ENCODE measurements at places on chromosomes 5 and 9. TPM values are rescaled to one million over a fixed set of nuclear protein-coding genes. Genes with fewer than 3 reads are reported as not detected.

Gene CARD9
- total RNA-seq = 2.8 TPM

DNA sequence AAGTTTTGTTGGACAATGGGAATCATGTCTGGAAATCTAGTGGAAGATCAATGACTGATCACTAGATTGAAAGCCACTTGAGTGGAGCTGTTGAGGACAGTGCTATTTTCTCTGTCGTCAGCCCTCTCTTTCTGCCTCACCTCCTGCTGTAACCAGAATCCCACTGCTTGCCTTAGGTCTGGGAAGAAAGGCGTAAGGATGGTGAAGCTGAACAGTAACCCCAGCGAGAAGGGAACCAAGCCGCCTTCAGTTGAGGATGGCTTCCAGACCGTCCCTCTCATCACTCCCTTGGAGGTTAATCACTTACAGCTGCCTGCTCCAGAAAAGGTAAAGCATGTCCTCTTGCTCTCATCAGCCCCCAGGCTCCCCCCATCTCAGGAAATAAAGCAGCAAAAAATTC lies 1.1 kb downstream of the NSG2 start:
- no peak for DNase-seq
- no peak overlapping the region for H3K27ac ChIP-seq
- H3K4me3 ChIP-seq = no peak overlapping the region
- H3K36me3 ChIP-seq = no peaks in the 10 kb centered on the region
- H3K27me3 ChIP-seq = no peaks in the 10 kb centered on the region

GRCh38 chr5:141637123-141637766 lies 448 bp downstream of the RELL2 start:
- H3K36me3 ChIP-seq = peaks cover 25% of the 10 kb centered on the region
- peak; percentile 56 for DNase-seq
- H3K27ac ChIP-seq = peak overlapping the region; percentile 58
- H3K4me3 ChIP-seq = peak overlapping the region; percentile 81
- H3K27me3 ChIP-seq = peaks cover 3% of the 10 kb centered on the region

DNA sequence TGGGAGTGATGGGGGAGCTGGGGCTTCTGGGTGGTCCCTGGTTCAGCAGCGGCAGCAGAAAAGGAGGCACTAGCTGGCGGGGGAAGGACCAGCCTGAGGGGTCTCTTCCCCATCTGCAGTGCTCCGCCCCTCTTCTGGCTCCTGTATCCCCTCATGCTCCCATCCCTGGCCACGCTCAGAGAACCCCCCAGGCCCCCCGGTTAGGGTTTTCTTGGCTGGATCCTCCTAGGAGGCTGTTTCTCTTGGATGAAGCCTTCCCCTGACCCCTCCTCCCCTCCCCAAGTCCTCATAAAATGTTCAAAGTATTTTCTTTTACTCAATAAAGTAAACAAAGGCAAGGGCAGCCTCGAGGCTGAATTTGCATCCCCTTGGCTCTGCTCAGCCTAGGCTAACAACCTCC lies 60.8 kb downstream of the FGF18 start:
- H3K27ac ChIP-seq = no peak overlapping the region
- H3K27me3 ChIP-seq = no peaks in the 10 kb centered on the region
- no peak overlapping the region for H3K4me3 ChIP-seq
- no peaks in the 10 kb centered on the region for H3K36me3 ChIP-seq
- no peaks in the 10 kb centered on the region for H3K4me1 ChIP-seq

DNA sequence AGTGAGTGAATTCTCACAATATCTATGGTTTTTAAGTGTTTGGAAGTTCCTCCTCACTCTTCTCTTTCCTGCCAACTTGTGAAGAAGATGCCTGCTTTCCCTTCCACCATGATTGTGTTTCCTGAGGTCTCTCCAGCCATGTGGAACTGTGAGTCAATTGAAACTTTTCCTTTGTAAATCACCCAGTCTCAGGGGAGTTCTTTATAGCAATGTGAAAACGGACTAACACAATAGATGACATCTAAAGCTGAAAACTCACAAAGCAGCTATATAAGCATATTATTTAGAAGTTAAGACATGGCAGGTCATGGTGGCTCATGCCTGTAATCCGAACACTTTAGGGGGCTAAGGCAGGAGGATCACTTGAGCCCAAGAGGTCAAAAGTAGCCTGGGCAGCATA lies 130.2 kb downstream of the ARRDC3 start:
- no peak overlapping the region for H3K27ac ChIP-seq
- H3K4me1 ChIP-seq = no peaks in the 10 kb centered on the region
- H3K27me3 ChIP-seq = no peaks in the 10 kb centered on the region
- H3K4me3 ChIP-seq = no peak overlapping the region

Gene ZNF618
- total RNA-seq = 1.8 TPM

- H3K36me3 ChIP-seq = no peaks in the 10 kb centered on the region
- H3K4me1 ChIP-seq = no peaks in the 10 kb centered on the region
- no peaks in the 10 kb centered on the region for H3K27me3 ChIP-seq
- no peak overlapping the region for H3K4me3 ChIP-seq
- H3K27ac ChIP-seq = no peak overlapping the region
- DNase-seq = no peak
Measured at GRCh38 chr5:101327816-101328215, 424.7 kb upstream of the ST8SIA4 start.

DNA sequence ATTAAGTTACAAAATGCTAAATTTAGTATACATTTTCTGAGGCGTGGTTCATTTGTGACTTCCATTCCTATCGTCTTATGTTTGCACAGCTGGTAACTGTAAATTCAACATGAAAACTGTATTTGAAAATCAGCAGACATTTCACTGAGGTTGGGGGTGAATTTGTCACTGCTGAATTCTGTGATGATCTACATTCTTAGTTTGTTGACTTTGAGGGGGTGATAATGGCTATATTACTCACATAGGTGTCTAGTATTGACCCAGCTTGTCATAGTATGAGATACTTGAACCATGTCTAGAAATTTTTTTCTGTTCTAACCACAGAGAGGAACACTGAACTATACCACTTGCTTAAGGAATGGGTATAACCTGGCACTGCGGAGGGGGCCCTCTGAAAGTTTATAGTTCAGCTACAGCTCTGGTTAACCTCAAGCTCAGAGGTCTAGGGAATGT lies 313.3 kb downstream of the PIK3R1 start:
- H3K27ac ChIP-seq = no peak overlapping the region
- no peaks in the 10 kb centered on the region for H3K27me3 ChIP-seq
- no peak overlapping the region for H3K4me3 ChIP-seq

Gene TTC1
- 63.7 TPM for total RNA-seq

GRCh38 chr9:134784577-134785305 lies 95.9 kb upstream of the FCN2 start:
- no peak for DNase-seq
- H3K4me1 ChIP-seq = peaks cover 18% of the 10 kb centered on the region
- no peak overlapping the region for H3K27ac ChIP-seq
- no peaks in the 10 kb centered on the region for H3K36me3 ChIP-seq

DNA sequence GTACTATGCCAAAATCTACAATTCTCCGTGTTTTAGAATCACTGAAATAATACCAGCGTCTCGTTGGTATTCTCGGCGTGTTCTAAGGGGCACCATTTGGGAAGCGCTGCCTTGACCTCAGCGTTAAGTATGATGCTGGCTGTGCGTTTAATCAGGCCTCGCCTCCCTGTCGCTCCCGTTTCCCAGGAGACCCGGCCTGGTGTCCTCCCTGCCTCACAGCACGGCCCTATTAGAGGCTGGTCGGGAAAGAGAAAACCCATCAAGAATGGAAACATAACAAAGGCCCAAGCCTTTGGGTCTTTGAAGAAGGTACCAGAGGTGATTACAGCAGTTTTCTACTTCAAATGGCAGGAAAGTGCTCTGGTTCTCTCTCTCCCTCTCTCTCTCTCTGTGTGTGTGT lies 30.0 kb downstream of the GFPT2 start:
- H3K27ac ChIP-seq = no peak overlapping the region
- no peak for DNase-seq
- H3K4me3 ChIP-seq = no peak overlapping the region
- H3K36me3 ChIP-seq = no peaks in the 10 kb centered on the region

DNA sequence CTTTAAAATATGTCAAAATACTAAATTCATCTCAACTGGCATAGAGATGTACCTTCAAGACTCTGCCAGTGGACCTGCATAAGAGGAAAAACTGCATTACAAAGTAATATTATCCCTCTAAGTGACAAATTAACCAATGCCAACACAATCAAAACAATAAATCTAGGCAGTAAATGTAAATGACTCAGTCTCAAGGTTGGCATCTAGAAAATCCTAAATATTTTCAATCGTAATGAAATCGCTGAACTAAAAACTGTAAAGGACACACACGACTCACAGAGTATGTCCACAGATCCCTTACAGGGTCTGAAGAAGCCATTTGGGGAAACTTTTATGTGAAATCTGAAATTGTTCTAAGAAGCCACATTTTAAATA lies 31.2 kb downstream of the ERMP1 start:
- peaks cover 15% of the 10 kb centered on the region for H3K4me1 ChIP-seq
- DNase-seq = no peak
- no peak overlapping the region for H3K4me3 ChIP-seq
- H3K27ac ChIP-seq = peak overlapping the region; percentile 97
- no peaks in the 10 kb centered on the region for H3K27me3 ChIP-seq
- H3K36me3 ChIP-seq = peaks cover 8% of the 10 kb centered on the region

Gene DUSP1
- total RNA-seq = 54.1 TPM

DNA sequence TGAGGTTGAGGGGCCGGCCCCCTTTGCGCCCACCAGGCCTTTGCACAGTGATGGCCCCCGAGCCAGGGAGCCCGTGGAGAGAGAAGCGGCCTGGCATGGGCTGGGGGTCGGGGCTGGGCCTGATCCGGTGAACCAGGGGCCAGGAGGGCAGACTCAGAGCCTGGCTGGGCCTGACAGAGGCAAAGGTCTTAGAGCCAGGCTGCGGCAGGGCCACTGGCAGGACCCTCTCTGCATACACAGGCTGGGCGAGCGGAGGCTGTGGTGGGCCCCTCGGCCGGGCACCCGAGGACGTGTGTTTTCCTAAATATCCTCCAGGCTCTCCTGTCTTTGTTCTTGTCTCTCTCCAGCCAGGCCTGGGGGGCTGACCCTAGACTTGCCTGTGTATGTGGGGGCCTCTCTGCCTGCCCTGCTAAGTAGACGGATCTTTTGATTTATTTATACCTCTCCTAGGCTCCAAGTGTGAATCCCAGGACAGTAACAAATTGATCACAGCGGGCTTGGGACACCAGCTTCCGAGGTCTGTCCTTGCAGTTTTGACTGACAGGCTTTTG lies 933 bp downstream of the NEK6 start:
- no peaks in the 10 kb centered on the region for H3K36me3 ChIP-seq
- DNase-seq = no peak
- peak overlapping the region; percentile 70 for H3K27ac ChIP-seq

DNA sequence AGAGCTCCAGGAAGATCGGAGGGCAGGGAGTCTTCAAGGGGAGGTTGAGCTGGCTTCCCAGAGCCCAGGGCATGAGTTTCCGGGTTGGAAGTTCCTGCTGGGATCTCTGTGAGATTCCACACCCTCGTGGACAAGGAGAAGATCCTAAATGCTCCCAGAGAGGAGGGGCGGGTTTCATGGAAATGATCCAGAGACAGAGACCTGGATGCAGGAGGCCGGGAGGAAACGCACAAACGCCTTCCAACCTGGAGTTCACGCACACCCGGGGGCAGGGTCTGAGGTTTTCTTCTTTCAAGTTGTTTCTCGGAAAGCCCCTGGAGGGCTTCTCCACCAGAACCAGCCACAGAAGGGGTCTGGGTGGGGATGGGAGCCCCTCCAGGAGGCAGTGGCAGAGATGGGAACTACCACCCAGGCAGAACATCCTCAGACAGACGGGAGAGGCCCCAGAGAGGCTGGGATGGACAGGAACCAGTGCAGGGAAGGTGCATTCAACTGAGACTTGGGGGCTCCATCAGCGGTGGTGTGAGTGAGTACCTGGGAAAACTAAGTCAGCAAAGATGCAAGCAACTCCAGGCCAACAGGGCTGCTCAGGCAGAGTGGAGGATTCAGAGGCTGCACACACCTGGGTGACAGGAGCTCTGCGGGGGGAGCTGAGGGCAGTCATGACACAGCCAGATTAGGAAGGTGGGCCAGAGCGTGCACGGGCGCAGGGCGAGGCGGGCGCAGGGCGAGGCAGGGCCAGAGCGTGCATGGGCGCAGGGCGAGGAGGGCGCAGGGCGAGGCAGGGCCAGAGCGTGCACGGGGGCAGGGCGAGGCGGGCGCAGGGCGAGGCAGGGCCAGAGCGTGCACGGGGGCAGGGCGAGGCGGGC lies 52.1 kb upstream of the EXOC3 start:
- no peaks in the 10 kb centered on the region for H3K27me3 ChIP-seq
- no peaks in the 10 kb centered on the region for H3K36me3 ChIP-seq
- no peak for DNase-seq
- H3K27ac ChIP-seq = no peak overlapping the region
- no peak overlapping the region for H3K4me3 ChIP-seq

Gene DMRT3
- total RNA-seq = 0.05 TPM

Gene RASGEF1C
- not detected for total RNA-seq

- H3K36me3 ChIP-seq = no peaks in the 10 kb centered on the region
- DNase-seq = no peak
- H3K27ac ChIP-seq = no peak overlapping the region
- peaks cover 8% of the 10 kb centered on the region for H3K4me1 ChIP-seq
- no peaks in the 10 kb centered on the region for H3K27me3 ChIP-seq
- H3K4me3 ChIP-seq = no peak overlapping the region
Measured at GRCh38 chr5:82164977-82165713, 113.0 kb downstream of the RPS23 start.

Gene TXNDC8
- total RNA-seq = not detected

Gene CTXN3
- not detected for total RNA-seq

GRCh38 chr9:77999231-77999631 lies 32.4 kb downstream of the GNAQ start:
- no peak overlapping the region for H3K4me3 ChIP-seq
- H3K27ac ChIP-seq = no peak overlapping the region
- H3K4me1 ChIP-seq = no peaks in the 10 kb centered on the region
- DNase-seq = no peak
- no peaks in the 10 kb centered on the region for H3K27me3 ChIP-seq

DNA sequence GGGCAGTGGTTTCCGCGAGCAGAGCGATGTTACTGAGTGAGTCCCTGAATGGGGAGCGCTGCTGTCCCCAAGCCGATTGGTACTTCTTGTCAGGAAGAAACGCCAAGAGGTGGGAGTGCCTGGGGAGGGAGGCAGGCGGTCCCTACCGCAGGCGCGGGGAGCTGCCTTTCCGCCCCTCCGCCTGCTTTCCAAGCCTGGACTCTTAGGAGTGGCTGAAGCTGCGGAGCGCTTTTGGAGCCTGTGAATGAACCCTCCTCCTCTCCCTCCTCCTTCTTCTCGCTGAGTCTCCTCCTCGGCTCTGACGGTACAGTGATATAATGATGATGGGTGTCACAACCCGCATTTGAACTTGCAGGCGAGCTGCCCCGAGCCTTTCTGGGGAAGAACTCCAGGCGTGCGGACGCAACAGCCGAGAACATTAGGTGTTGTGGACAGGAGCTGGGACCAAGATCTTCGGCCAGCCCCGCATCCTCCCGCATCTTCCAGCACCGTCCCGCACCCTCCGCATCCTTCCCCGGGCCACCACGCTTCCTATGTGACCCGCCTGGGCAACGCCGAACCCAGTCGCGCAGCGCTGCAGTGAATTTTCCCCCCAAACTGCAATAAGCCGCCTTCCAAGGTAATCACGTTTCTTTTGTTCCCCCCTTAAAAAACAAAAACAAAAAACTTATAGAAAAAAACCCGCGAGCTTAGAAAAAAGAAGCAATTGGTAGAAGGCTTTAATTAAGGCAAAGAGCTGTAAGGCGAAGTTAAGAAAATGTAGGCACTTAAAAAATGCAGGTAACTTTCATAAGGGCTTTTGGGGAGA lies at the start of gene VCAN:
Gene VCAN, plus strand, starts transcription at position 340 of the 808 bp plus-strand sequence. CDS start 11,775 bp downstream, outside the sequence.
- H3K27me3 ChIP-seq = peaks cover 51% of the 10 kb centered on the region
- DNase-seq = no peak
- H3K4me3 ChIP-seq = peak within 1 kb of the TSS; percentile 41
- H3K36me3 ChIP-seq = no peaks in the 10 kb centered on the region
- no peak within 1 kb of the TSS for H3K27ac ChIP-seq
- peaks cover 43% of the 10 kb centered on the region for H3K4me1 ChIP-seq

GRCh38 chr5:18987101-18987500 lies 1000.9 kb downstream of the CDH18 start:
- H3K4me3 ChIP-seq = no peak overlapping the region
- H3K4me1 ChIP-seq = no peaks in the 10 kb centered on the region
- H3K27ac ChIP-seq = no peak overlapping the region
- H3K27me3 ChIP-seq = no peaks in the 10 kb centered on the region
- no peaks in the 10 kb centered on the region for H3K36me3 ChIP-seq

Gene PCDHA6
- total RNA-seq = 0.05 TPM
